ENCODE measurements at places on chromosomes 4 and X. TPM values are rescaled to one million over a fixed set of nuclear protein-coding genes. Genes with fewer than 3 reads are reported as not detected.
A peak's percentile ranks its signal among the peaks of the same experiment; 100 is the strongest.

PWWP3B gene
- not detected for total RNA-seq

DNA sequence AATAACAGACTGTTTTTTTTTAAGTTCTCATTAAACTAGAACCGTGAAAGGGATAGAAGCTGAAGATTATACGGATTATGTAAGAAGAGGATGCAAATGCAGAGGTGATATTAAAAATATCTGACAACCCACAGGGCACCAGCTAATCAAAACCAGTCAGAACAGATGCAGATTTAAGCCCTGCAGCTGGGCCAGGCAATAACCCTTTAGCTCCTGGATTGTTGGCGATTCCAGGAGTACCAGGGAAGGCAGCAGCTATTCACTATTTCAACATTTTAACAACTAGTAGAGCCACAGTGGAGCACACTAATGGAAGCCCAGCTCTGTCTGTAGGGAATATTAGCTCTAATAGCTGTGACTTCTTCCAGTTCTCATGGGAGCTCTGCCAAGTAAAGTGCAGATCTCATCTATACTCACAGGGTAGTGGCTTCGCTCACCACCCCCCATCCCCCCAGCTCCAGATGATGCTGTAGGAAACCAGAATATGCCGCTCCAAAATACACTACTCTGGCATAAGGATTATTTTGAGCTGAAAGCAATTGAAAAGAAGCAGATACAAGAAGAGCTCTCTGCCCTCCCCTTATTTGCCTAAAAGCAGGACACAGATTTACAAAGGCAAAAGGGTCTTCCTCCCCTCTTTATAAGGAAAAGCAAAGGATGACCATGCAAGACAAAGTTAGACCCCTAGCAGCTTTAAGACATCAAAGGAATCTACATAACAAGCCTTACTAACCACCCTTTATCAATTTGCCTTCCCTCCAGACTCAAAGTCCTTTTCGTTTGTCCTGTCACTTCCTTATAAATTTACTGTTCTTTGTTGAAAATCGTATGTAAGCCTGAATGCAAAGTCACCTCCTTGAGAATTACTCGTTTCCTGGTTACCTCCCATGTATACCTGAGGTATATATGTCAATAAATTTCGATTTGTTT is 13.7 kb downstream of the SCD5 start:
- peaks cover 55% of the 10 kb centered on the region for H3K4me1 ChIP-seq
- no peaks in the 10 kb centered on the region for H3K36me3 ChIP-seq
- H3K4me3 ChIP-seq, result peak overlapping the region; percentile 45

DNA sequence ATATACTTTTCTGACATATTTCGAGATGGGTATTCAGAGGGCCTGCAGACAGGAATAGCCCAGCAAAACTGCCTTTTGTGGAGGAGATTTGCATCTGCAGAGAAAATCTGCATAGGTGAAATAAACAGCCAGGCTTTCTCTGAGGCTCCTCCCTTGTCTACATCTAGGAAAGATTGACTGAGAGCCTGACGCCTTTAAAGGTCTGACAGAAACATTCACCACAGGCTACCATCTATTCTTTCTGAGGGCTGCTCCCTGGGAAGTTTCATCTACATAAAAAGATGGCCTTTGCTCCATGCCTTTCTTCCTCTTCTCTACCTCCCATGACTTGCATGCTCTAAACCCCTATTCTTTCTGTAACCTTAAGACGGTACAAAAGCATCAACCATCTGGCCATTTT is 55.0 kb upstream of the AP1S2 start:
- no peak overlapping the region for H3K27ac ChIP-seq
- H3K4me1 ChIP-seq, result no peaks in the 10 kb centered on the region
- no peak overlapping the region for H3K4me3 ChIP-seq
- H3K27me3 ChIP-seq, result no peaks in the 10 kb centered on the region

CTAG1A gene
- total RNA-seq, result not detected

- H3K27ac ChIP-seq, result no peak overlapping the region
- no peak overlapping the region for H3K4me3 ChIP-seq
- DNase-seq, result no peak
- H3K4me1 ChIP-seq, result no peaks in the 10 kb centered on the region
- no peaks in the 10 kb centered on the region for H3K36me3 ChIP-seq
Measured at GRCh38 chrX:82945332-82945731, 562.8 kb upstream of the POU3F4 start.

GRCh38 chrX:7889135-7889534 is 38.1 kb downstream of the PNPLA4 start:
- H3K27me3 ChIP-seq, result no peaks in the 10 kb centered on the region
- H3K27ac ChIP-seq, result no peak overlapping the region
- H3K36me3 ChIP-seq, result no peaks in the 10 kb centered on the region
- DNase-seq, result no peak
- no peak overlapping the region for H3K4me3 ChIP-seq

GRCh38 chr4:1714303-1715001 is 2.3 kb upstream of the SLBP start:
- H3K36me3 ChIP-seq, result no peaks in the 10 kb centered on the region
- H3K4me1 ChIP-seq, result peaks cover 28% of the 10 kb centered on the region
- DNase-seq, result no peak
- H3K27me3 ChIP-seq, result no peaks in the 10 kb centered on the region

DNA sequence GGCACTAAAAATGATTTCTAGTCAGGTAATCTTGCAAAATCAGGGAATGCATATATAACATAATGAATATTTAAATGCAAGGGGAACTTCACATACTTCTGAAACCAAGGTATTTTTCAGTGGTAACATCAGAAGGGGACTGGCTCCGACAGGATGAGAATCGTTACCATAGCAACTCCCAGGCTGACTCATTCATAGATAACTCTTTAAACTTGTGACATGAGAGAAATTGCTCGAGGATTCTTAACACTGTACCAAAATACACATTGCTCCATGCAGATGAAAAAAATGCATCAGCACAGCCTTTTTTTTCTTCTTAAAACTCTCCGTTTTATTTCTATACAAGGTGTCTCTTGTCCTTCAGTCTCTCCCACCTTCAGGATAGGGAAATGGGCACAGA is 114.3 kb downstream of the GABRB1 start:
- no peak overlapping the region for H3K27ac ChIP-seq
- H3K27me3 ChIP-seq, result no peaks in the 10 kb centered on the region
- H3K4me3 ChIP-seq, result no peak overlapping the region
- no peaks in the 10 kb centered on the region for H3K36me3 ChIP-seq
- DNase-seq, result no peak
- H3K4me1 ChIP-seq, result no peaks in the 10 kb centered on the region

- no peak for DNase-seq
- H3K36me3 ChIP-seq, result no peaks in the 10 kb centered on the region
- peaks cover 5% of the 10 kb centered on the region for H3K27me3 ChIP-seq
- no peak overlapping the region for H3K27ac ChIP-seq
- no peak overlapping the region for H3K4me3 ChIP-seq
Measured at GRCh38 chrX:18348047-18348446, 6.4 kb downstream of the SCML2 start.

- H3K4me1 ChIP-seq, result no peaks in the 10 kb centered on the region
- no peak overlapping the region for H3K27ac ChIP-seq
- DNase-seq, result no peak
- H3K27me3 ChIP-seq, result no peaks in the 10 kb centered on the region
Measured at GRCh38 chr4:23374259-23374658, 515.6 kb downstream of the PPARGC1A start.

ZC4H2 gene
- 1.1 TPM for total RNA-seq

CEP44 gene
- 22.4 TPM for total RNA-seq

SSX2B gene
- not detected for total RNA-seq

- no peaks in the 10 kb centered on the region for H3K4me1 ChIP-seq
- no peak overlapping the region for H3K27ac ChIP-seq
- no peaks in the 10 kb centered on the region for H3K27me3 ChIP-seq
- H3K36me3 ChIP-seq, result no peaks in the 10 kb centered on the region
Measured at GRCh38 chr4:4820261-4820660, 39.2 kb upstream of the MSX1 start.

GRCh38 chrX:19887911-19888879 is 795 bp upstream of the SH3KBP1 start:
- peak; percentile 53 for DNase-seq
- peak overlapping the region; percentile 77 for H3K27ac ChIP-seq
- H3K36me3 ChIP-seq, result no peaks in the 10 kb centered on the region
- no peaks in the 10 kb centered on the region for H3K27me3 ChIP-seq

GRCh38 chrX:110322603-110323002 is 4.7 kb upstream of the AMMECR1 start:
- no peak overlapping the region for H3K27ac ChIP-seq
- no peak for DNase-seq
- peaks cover 14% of the 10 kb centered on the region for H3K4me1 ChIP-seq
- H3K27me3 ChIP-seq, result no peaks in the 10 kb centered on the region
- H3K36me3 ChIP-seq, result no peaks in the 10 kb centered on the region
- H3K4me3 ChIP-seq, result no peak overlapping the region

- no peak for DNase-seq
- H3K27ac ChIP-seq, result no peak overlapping the region
- no peak overlapping the region for H3K4me3 ChIP-seq
Measured at GRCh38 chr4:153933915-153934687, 145.2 kb upstream of the SFRP2 start.

DNA sequence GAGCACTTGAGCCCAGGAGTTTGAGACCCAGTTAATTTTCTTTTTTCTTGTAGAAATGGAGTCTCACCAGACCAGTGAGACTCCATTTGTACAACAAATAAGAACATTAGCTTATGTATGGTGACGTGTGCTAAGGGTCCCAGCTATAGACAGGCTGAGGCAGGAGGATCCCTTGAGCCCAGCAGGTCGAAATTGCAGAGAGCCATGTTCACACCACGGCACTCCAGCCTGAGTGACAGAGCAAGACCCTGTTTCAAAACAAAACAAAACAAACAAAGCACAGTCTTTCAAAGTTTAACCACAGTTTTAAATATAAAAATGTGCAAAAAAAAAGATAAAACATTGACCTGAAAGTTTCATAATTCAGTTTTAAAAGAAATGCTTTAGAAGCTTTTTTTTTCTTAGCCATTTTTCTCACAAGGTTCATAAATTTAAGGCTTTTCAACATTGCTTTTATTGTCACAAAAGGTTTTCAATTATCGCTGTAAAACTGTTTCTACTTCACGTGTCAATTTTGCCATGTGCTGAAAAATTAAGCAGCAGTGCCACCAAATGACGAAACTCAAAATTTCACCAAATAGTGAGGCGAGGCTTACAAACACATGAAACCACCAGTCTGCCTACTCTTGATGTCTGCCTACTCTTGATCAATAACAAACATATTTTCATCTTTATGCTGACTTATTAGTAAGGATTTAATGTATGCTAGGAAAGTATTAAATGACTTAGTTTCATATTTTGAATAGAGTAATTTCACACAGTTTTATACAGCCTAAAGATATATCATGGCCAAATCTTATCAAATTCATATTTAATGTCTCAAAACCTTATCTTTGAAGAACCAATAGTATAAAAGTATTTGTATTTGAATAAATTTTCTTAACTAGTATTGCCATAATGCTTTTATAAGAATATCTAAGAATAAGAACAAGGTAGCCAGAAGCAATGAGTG is 126.3 kb downstream of the NEK1 start:
- H3K27ac ChIP-seq, result no peak overlapping the region
- no peaks in the 10 kb centered on the region for H3K27me3 ChIP-seq
- DNase-seq, result peak; percentile 43
- no peaks in the 10 kb centered on the region for H3K36me3 ChIP-seq
- peaks cover 4% of the 10 kb centered on the region for H3K4me1 ChIP-seq

PFKFB1 gene
- 0.74 TPM for total RNA-seq

NCAPG gene
- total RNA-seq, result 53.7 TPM

Measured in PC-9 (cell line).